ENCODE measurements at places on chromosomes 7 and 10. TPM values are rescaled to one million over a fixed set of nuclear protein-coding genes. Genes with fewer than 3 reads are reported as not detected.

DNA sequence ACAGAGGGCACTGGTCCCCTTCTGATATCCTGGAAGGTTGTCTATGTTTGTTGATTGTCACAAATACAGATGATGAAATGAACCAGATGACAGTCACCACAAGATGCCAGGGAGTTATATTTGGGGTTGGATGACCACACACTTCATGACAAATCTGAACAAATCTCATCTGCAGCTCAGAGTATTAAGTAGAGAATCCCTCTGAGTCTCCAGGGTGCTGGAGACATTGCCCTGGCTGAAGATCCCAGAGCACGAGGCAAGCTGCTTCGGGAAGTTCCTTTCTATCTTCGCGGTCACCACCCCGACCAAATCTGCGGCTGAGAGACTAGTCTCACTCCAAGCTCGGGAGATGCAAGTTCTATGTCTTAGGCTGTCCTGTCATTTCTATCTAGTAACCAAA lies 9.0 kb downstream of the DENND2A start:
- DNase-seq = no peak

- no peak for DNase-seq
These were observed 266.3 kb downstream of the DIP2C start for GRCh38 chr10:423178-423577.

DNA sequence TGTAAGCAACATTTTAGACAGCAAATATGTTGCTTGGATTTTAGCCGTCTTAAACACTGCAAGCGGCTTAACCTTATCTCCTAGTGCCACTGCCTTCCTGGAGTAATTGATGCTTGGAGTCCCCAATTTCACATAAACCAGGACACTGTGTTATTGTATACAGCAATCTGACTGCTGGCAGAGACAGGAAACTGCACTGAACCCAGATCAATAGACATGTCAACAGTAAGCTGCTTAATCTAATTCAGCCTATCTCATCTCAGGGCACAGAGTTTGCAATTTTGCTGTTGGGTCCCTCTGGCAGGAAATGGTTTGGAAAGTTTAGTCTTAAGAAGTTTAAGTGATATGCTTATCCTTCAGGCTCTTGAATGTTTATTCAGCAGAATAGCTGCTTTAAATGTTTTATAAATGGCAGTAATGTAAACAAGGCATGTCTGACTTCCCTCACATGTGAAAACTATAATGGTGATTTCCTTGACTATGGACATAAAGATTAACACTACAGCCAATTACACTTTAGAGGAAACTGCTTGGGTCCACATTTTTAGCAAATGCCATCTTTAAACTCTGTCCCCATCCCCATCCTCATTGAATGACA lies 598.6 kb downstream of the PARD3 start:
- DNase-seq = no peak

Gene GRID2IP
- total RNA-seq = 0.08 TPM

- DNase-seq = no peak
These were observed 114.6 kb downstream of the ITIH5 start for GRCh38 chr10:7551950-7552716.

DNA sequence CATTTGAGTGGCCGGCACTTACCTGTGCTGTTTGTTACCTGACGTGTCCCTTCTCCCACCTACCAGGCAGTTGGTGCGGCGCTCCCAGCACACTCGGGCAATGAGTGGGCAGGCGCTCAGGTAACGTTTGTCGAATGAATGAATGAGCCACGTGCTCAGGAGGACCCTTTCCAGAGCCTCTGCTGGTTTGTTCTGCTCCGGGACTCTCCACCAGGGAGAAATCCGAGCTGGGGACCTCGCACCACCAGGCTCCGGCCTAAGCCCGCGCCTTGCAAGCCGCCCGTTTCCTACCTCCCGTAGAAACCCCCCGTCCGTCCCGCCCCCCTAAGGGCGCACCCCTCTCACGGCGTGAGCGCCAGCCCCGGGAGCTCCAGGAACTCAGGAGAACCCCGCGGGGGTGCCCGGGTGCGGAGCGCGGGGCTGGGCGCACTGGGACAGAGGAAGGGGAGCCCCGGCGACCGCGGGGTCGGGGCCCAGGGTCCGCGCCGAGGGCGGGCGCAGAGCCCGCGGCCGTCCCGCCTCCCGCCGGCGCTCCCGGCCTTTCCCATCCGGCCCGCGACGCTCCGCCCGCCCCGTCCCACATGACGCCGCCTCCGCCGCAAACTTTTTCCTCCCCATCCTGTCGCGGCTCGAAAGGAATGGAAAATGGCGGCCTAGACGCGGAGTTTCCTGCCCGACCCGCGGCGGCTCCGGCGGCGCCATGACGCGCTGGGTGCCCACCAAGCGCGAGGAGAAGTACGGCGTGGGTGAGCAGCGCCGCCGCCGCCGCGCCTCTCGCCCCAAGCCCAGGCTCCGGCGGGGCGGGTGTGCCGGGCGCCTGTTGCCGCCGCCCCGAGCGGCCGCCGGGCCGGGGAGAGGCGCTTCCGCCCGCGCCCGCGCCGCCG lies at the start of gene DOCK1:
TSS of gene DOCK1 (plus strand) at position 611 of the 884 bp plus-strand sequence. CDS start at position 701, 90 bp downstream.
- peak; percentile 82 for DNase-seq

Gene TAS2R41
- not detected for total RNA-seq

Gene AKR1C2
- 138 TPM for total RNA-seq

DNA sequence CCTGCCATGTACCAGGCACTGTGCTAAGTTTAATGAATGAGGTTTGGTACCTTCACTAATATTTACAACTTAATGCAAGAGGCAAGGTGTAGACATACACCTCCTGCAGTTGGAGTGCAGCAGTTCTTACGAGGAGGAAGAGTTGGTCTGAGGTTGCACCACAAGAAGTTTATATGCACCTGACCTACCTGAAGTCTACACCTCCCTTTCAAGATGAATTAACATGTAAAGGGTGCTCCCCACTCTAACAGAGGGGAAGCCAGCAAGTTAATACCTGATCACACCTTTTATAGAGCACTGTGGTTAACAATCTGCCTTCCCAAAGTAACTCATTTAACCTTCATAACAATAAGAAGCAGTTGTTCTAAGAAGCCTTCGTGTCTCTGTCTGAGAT lies 120.0 kb downstream of the LYZL1 start:
- DNase-seq = no peak

Data from left cardiac atrium (tissue), 4 donors.